ENCODE measurements at places on chromosomes 1 and 21.

- DNase-seq: no peak
Observed at GRCh38 chr1:174401075-174401474, 46.7 kb upstream of the GPR52 start.

DNA sequence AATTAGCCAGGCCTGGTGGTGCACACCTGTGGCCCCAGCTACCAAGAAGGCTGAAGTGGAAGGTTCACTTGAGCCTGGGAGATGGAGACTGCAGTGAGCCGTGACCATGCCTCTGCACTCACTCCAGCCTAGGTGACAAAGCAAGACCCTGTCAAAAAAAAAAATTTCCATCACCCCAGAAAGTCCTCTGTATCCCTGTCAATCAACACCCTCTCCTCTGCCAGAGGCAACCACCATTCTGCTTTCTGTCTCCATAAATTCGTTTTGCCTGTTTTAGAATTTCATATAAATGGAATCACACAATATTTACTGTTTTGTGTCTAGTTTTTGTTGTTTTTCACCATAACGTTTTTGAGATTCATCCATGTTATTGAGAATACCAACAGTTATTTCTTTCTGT, 141.6 kb upstream of the SLC45A1 start:
- DNase-seq: no peak

- no peak for DNase-seq
Observed at GRCh38 chr21:17139696-17140095, 373.1 kb upstream of the CXADR start.

DNA sequence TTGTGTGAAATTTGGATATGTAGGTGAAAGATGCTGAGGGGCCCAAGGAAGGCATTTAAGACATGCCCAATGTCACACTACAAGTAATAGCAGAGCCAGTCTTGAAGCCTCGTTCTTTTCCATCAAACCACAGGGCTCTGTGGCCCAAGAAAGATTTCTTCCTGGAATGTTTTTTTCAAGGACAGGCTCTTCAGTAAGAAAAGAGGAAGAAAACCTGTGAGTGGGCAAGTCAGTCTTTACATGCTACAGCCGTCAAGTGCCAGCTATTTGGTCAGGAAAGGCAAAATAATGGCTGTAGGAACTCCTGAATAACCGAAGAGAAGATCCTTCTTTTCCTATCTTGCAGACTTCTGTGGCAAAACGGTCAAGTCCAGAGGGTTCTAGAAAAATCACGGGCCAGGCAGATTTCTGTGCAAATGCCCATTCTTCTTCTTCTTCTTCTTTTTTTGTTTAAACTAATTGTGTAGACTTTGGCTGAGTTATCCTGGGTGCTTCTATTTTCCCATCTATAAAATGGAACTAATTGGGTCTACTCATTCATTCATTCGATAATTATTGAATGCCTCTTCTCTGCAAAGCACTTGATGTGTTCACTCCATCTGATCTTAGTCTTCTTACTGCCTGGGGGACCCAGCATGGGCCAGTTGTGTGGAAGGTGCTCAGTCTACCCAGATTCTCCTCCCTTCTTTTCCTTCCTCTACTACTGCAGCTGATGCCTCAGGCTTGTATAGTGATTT, 1.9 kb upstream of the ID3 start:
- no peak for DNase-seq

GRCh38 chr1:154808261-154808908, 61.7 kb downstream of the KCNN3 start:
- no peak for DNase-seq

DNA sequence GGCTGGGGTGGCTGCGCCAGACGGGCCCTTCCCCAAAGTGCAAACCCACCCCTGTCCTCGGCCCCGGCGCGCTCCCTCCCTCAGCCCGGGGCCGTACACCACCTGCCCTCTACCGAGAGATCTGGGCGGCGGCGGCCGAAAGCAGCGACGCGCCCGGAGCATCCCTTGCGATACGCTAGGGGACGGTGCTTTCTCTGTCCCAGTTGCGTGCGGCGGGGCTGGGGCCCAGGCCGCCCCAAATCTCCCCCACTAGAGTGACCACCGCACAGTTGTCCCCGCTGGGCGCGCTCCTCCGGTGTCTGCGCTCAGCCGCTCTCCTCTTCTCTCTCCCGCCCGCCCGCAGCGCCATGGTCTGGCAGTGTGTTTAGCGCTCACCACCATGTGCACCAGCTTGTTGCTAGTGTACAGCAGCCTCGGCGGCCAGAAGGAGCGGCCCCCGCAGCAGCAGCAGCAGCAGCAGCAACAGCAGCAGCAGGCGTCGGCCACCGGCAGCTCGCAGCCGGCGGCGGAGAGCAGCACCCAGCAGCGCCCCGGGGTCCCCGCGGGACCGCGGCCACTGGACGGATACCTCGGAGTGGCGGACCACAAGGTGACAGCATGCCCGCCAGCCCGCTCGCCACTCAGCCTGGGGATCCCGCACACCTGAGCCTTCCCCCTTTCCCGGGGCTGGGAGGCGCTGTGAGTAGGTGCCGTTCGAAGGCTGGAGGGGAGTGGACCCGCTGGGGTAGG, 1.0 kb downstream of the ST6GALNAC5 start:
- no peak for DNase-seq

DNA sequence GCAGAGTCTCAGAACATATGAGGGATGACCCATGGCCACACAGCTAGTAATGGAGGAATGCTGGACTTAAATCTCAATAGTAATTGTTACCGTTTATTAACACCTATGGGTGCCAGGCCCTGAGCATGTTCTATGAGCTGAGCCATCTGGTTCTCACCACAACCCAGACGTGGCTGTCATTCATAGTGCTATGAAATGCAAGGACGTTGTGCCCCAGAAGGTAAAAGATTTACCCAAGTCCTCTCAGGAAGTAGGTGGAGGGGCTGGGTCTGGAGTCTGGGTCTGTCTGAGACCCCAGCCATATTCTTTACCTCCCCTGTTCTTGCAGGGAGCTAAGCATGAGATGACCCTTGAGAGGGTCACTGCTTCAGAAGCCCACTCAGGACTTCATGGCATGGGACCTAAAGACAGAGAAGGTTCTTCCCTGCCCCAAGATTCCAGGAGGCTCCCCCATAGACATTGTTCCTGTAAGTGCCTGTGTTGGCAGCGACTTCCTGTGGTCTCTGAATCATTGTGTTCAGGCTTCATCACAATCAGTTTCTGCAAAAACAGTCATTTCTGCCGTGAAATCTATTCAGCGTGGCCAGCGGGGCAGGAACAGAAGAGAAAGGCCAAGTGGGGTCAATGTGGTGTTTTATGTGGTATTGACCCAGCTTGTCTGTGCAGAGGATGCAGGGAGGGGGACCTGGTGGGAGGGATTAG, 475.4 kb downstream of the PTPRU start:
- DNase-seq: no peak

GRCh38 chr1:41664861-41665640, 180.6 kb upstream of the EDN2 start:
- DNase-seq: no peak

- DNase-seq: no peak
Observed at GRCh38 chr1:177975588-177976495, 6.0 kb upstream of the SEC16B start.

DNA sequence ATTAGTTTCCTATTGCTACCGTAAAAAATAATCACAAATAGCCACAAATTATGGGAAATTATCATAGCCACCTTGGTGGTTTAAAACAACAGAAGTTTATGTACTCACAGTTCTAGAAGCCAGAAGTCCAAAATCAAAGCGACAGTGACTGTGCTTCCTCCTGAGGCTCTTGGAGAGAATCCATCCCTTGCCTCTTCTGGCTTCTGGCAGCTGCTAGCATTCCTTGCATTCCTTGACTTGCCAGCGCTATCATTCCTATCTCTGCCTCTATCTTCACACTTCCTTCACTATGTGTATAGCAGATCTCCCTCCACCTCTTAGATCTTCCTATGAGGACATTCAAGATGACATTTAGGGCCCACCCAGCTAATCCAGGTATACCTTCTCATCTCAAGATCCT, 180.1 kb upstream of the USP25 start:
- no peak for DNase-seq
